ENCODE measurements at places on chromosomes 16 and 17. TPM values are rescaled to one million over a fixed set of nuclear protein-coding genes. Genes with fewer than 3 reads are reported as not detected.

The C16orf46 gene
- 0.49 TPM for total RNA-seq

The ABCA3 gene
- 19.3 TPM for total RNA-seq

The TPSB2 gene
- total RNA-seq = 17.0 TPM

The TBC1D3L gene
- 22.5 TPM for total RNA-seq

The CD300H gene
- not detected for total RNA-seq

The CES5A gene
- total RNA-seq = not detected

The LGALS9B gene
- total RNA-seq = not detected

The PPP1R27 gene
- not detected for total RNA-seq

The IRX5 gene
- total RNA-seq = 0.96 TPM

The HSPB9 gene
- not detected for total RNA-seq

The PLLP gene
- total RNA-seq = 2.6 TPM

The NMRAL1 gene
- 28.9 TPM for total RNA-seq

- no peaks in the 10 kb centered on the region for H3K36me3 ChIP-seq
- no peaks in the 10 kb centered on the region for H3K4me1 ChIP-seq
- H3K27ac ChIP-seq = no peak overlapping the region
- H3K27me3 ChIP-seq = no peaks in the 10 kb centered on the region
Observed at GRCh38 chr16:57952909-57953308, 18.0 kb downstream of the CNGB1 start.

GRCh38 chr17:21573961-21574610 lies 118.2 kb upstream of the KCNJ18 start:
- no peak overlapping the region for H3K27ac ChIP-seq
- no peaks in the 10 kb centered on the region for H3K27me3 ChIP-seq
- DNase-seq = peak; percentile 91
- H3K4me3 ChIP-seq = peak overlapping the region; percentile 52

DNA sequence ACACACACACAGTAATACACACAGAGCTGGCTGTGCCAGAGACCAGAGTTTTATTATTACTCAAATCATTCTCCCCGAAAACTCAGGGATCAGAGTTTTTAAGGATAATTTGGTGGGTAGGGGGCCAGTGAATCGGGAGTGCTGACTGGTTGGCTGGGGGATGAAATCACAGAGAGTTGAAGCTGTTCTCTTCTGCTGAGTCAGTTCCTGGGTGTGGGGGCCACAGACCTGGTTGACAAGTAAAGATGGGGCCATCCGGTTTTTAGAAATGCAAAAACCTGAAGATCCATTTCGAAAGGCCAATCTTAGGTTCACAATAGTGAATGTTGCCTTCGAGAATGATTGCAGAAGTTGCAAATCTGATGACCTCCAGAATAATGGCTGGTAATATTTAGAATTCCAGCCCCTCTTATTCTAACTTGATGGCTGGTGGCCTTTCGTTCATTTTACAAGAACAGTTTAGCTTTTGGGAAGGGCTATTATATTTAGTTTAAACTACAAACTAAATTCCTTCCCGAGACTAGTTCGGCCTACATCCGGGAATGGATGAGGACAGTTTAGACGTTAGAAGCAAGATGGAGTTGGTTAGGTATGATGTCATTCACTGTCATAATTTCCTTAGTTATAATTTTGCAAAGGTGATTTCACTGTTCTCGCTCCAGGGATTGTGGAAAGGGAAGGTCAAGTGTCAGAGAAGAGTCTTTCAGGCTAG lies 123.2 kb downstream of the KCNJ18 start:
- no peak overlapping the region for H3K27ac ChIP-seq
- H3K4me1 ChIP-seq = no peaks in the 10 kb centered on the region
- DNase-seq = no peak
- H3K4me3 ChIP-seq = no peak overlapping the region
- H3K36me3 ChIP-seq = no peaks in the 10 kb centered on the region
- H3K27me3 ChIP-seq = no peaks in the 10 kb centered on the region

DNA sequence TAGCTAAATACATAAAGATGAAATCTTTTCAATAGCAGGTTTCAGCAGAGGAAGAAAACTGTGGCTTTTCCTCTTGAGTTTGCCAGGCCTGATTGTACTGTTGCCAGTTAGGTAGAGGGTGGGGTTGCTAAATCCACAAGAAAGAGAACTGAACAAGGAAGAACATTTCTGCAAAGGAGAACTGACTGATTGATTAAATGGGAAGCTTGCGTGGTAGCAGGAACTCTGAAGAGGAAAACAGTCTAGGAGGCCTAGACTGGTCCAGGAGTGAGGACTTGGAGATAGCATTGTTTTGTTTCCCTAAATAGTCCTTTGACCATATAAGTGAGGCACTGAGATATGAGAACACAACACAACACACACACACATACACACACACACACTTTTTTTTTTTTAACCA lies 18.8 kb downstream of the LRRC36 start:
- no peak for DNase-seq
- H3K27ac ChIP-seq = no peak overlapping the region
- no peaks in the 10 kb centered on the region for H3K4me1 ChIP-seq
- H3K4me3 ChIP-seq = no peak overlapping the region
- H3K36me3 ChIP-seq = no peaks in the 10 kb centered on the region
- H3K27me3 ChIP-seq = no peaks in the 10 kb centered on the region

DNA sequence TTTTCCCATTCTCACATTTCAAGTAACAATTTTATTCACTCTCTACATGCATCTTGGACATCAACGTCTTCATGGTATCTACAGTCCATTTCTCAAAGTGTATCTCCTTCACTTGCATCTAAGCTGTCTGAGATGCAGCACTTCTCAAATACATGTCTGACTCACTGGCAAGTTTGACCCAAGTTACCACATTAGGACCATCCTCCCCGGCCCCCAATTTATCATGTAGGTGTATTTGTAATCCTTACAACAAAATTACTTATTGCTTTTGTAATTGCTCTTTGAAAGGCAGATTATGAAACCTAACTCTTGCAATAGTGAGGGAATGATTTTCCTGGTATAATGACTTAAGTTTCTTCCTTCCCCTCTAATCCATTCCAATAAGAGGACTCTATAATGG lies 28.9 kb upstream of the ULK2 start:
- no peaks in the 10 kb centered on the region for H3K36me3 ChIP-seq
- no peak overlapping the region for H3K4me3 ChIP-seq
- H3K4me1 ChIP-seq = no peaks in the 10 kb centered on the region
- DNase-seq = no peak
- no peaks in the 10 kb centered on the region for H3K27me3 ChIP-seq

DNA sequence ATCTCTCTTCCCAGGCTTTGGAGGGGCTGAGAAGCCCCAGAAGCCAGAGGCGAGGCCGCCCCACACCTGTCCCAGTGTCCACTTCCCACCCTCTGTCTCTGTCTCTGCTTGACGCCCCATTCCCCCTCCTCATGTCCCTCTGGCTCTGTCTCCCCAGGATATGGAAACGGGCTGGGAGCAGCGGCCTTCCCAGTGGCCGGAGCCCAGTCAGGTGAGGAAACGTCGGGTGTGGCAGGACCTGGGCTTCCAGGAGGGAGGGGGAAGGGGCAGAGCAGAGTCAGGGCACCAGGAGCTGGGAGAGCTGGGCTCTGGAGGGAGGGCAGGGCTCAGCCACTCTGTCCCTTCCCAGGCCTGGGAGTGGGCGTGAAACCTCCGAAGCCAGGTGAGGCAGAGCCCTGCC lies 10.6 kb upstream of the PKMYT1 start:
- DNase-seq = no peak
- H3K36me3 ChIP-seq = no peaks in the 10 kb centered on the region
- H3K4me3 ChIP-seq = no peak overlapping the region
- H3K4me1 ChIP-seq = no peaks in the 10 kb centered on the region

- H3K27me3 ChIP-seq = no peaks in the 10 kb centered on the region
- H3K4me3 ChIP-seq = no peak overlapping the region
- DNase-seq = peak; percentile 67
- no peaks in the 10 kb centered on the region for H3K4me1 ChIP-seq
Observed at GRCh38 chr17:75774991-75775668, 9.5 kb upstream of the UNK start.

DNA sequence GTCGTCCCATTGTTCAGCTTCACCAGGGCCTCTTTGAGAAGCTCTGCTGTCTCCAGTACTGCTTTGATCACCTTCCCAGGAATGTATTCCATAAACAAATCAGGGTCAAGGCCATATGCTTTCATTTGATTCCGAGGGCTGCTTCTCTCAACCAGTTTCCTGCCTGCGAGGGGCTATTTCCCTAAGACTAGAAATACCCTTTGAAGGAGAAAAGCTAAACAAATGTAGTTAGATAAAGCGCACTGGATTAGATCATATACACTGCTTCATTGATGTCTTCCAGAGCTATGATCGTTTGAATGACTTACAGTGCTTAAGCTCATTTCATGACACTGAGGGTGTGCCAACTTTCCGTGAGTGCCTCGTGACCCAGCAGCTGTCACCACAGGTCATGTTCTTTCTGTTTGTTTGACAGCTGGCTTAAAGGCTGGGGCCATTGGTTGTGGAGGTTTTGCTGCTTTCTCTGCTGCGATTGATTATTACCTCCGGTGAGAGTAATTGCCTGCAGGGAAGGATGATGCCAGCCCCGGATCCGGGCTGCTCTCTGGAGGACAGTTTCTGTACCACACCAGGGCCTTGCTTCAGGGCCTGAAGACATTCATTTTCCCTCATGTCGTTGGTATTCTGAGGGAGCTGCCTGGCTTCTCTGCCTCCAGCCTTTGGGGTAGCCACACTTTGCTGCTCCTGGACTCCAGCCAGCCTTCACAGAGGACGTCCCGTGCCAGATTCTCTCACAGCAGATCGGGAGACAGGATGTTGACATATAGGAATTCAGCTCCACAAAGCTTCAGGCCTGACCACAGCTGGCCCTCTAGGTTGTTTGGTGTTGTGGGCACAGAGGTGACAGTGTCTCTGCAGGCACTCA lies 3.9 kb downstream of the TIMM22 start:
- H3K36me3 ChIP-seq = no peaks in the 10 kb centered on the region
- no peaks in the 10 kb centered on the region for H3K27me3 ChIP-seq
- H3K27ac ChIP-seq = no peak overlapping the region
- DNase-seq = peak; percentile 73

DNA sequence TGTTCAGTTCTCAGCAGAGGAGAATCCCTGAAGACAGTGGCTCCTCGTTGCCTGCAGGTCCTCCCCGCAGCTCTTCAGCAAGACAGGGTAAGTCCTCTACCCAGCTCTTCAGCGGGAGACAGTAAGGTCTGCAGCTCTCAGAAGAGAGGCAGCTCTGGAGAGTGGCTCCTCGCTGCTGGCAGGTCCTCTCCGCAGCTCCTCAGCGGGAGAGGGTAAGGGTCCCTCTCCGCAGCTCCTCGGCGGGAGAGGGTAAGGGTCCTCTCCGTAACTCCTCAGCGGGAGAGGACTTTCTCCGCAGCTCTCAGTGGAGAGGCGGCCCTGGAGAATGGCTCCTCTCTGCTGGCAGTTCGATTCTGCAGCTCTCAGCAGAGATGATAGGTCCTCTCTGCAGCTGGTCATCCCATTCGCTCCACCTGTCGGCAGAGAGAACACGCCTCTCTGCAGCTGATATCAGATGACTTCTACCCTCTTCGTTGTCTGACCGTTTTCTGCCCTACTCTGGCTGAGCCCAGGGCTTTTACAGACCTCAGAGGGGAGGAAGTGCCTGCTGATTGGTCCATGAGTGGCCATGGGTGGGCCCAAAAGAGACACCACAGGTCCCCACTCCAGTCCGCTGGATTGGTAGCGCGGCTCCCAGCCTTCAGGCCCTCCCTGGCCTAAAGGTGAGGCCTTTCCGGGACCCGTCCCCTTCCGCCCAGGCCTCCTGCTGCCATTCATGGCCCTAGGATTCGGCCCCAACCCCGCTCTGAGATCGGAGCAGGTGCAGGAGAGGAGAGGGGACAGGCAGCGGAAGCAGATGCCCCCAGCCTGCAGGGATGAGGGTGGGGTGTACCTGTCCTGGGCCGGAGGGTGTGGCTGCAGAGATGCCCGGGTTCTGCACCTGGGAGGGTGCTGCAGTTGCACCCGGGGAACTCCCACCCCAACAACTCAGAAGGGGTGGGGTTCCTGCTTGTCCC lies 11.9 kb upstream of the SHCBP1 start:
- no peak overlapping the region for H3K27ac ChIP-seq
- no peaks in the 10 kb centered on the region for H3K36me3 ChIP-seq
- no peak overlapping the region for H3K4me3 ChIP-seq
- H3K27me3 ChIP-seq = no peaks in the 10 kb centered on the region
- H3K4me1 ChIP-seq = no peaks in the 10 kb centered on the region
- DNase-seq = no peak

DNA sequence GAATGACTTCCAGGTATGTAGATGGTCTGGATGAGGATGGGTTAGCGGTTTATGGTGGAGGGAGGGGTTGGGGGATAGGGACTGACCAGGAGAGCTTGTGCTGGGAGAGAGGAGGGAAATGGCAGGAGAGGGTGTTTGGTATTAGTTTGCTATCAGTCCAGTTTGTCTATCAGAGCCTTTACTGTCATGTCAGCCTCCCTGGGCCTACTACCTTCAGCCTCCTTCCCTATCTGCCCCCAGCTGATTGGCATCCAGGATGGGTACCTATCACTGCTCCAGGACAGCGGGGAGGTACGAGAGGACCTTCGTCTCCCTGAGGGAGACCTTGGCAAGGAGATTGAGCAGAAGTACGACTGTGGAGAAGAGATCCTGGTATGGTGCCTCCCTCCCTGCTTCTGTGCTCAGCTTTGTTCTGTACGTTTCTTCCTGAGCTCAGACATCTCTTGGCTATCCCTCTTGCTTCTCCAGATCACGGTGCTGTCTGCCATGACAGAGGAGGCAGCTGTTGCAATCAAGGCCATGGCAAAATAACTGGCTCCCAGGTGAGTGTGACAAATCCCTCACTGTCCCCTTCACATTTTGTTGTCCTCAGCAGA lies 3.8 kb downstream of the EIF5A start:
- no peak for DNase-seq
- peaks cover 8% of the 10 kb centered on the region for H3K36me3 ChIP-seq
- H3K4me3 ChIP-seq = no peak overlapping the region
- no peak overlapping the region for H3K27ac ChIP-seq
- no peaks in the 10 kb centered on the region for H3K27me3 ChIP-seq
- H3K4me1 ChIP-seq = no peaks in the 10 kb centered on the region

GRCh38 chr16:50457423-50457822 lies 88.6 kb upstream of the BRD7 start:
- H3K36me3 ChIP-seq = no peaks in the 10 kb centered on the region
- no peaks in the 10 kb centered on the region for H3K27me3 ChIP-seq
- no peak overlapping the region for H3K4me3 ChIP-seq
- H3K4me1 ChIP-seq = no peaks in the 10 kb centered on the region
- no peak overlapping the region for H3K27ac ChIP-seq

- H3K4me1 ChIP-seq = no peaks in the 10 kb centered on the region
- no peak overlapping the region for H3K4me3 ChIP-seq
- H3K27ac ChIP-seq = no peak overlapping the region
- peaks cover 6% of the 10 kb centered on the region for H3K36me3 ChIP-seq
Observed at GRCh38 chr17:39709998-39710964, 10.4 kb downstream of the ERBB2 start.
